ENCODE measurements at places on chromosomes 1 and 21. TPM values are rescaled to one million over a fixed set of nuclear protein-coding genes. Genes with fewer than 3 reads are reported as not detected.

Gene DENND2D
- 2.6 TPM for total RNA-seq

Gene CNKSR1
- total RNA-seq = not detected

Gene S100A11
- 12.3 TPM for total RNA-seq

Gene DMBX1
- not detected for total RNA-seq

Gene KCNJ6
- not detected for total RNA-seq

Gene C1orf167
- not detected for total RNA-seq

Gene FCGR1A
- total RNA-seq = not detected

All from dermis blood vessel endothelial cell (primary cell).